T-cell (primary cell): ENCODE measurements at places on chromosomes 3 and 15. TPM values are rescaled to one million over a fixed set of nuclear protein-coding genes. Genes with fewer than 3 reads are reported as not detected.

DNA sequence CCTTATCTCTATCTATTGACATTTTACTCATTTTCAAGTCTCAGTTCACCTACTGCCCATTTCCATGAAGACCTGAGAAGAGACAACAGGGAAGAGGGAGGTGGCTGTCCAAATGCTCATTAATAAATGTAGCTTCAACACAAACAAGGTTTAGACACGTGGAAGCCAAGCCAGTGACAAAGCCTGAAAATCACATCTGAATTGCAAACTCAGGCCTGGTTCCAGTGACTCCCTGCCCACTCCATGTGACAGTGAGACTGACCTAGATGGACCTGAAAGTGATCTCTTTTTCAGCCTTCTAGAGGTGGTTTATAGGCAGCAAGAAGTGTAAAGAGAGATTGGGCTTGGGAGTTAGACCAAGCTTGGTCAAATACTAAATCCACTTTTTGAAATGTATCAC lies 126.6 kb upstream of the BCL6 start:
- DNase-seq, result no peak
- no peak overlapping the region for H3K4me3 ChIP-seq
- no peaks in the 10 kb centered on the region for H3K36me3 ChIP-seq
- no peak overlapping the region for H3K27ac ChIP-seq

DNA sequence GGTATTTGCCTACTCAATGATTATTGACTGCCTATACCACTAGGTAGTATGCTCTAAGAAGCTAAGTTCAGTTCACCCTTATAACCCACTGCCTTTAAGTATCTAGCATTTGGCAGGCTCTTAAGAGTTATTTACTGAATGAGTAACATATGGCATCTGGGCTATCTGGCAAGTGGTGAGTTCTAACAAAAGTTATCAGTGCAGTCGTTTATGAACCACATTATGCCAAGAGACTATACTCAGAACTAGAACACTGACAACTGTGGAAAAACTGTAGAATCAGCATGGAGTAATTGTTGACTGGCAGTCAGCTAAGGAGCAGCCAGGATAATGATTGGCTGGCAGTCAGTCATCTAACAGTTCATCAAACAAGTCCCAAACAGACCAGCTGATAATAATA lies 25.8 kb downstream of the RAF1 start:
- no peak for DNase-seq
- no peaks in the 10 kb centered on the region for H3K4me1 ChIP-seq
- H3K4me3 ChIP-seq, result no peak overlapping the region
- H3K36me3 ChIP-seq, result peaks cover 4% of the 10 kb centered on the region
- no peaks in the 10 kb centered on the region for H3K27me3 ChIP-seq

DNA sequence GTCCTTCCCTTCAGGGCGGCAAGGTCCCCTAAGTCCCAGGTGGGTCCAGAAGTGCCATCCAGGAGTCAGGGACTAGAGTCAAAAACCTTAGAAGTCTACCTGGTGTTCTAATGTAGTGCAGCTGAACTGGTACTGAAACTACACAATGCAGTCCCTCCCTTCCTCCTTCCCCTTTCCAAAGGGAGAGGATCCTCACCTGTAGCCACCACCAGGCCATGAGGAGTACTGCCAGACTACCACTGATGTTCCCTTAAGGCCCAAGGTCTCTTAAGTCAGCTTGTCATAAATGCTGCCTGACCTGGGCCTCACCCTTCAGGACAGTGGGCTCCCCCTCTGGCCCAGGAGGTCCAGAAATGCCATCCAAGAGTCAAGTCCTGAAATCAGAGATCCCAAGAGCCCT lies 98.9 kb downstream of the ULK4 start:
- no peaks in the 10 kb centered on the region for H3K36me3 ChIP-seq
- no peaks in the 10 kb centered on the region for H3K27me3 ChIP-seq
- DNase-seq, result no peak
- no peak overlapping the region for H3K4me3 ChIP-seq

DNA sequence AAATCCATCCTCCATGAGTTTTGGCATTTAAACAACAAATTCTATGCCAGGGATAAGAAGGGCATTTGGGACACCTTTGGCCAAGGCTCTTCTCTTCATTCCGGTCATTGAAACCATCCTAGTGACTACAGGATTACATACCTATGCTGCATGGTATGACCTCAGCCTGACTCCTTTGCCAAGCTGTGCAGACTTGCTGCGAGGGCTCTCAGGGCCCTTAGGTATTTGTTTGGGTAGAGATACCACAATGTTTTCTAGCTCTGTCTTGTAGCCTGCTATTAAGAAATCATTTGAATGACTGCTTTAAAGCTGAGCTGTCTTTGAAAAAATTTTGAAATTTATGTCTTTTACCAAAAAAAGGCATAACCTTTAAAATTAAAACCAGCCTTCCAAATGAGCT lies 749.8 kb upstream of the SGO1 start:
- no peaks in the 10 kb centered on the region for H3K4me1 ChIP-seq
- no peaks in the 10 kb centered on the region for H3K27me3 ChIP-seq
- no peak overlapping the region for H3K27ac ChIP-seq
- H3K36me3 ChIP-seq, result no peaks in the 10 kb centered on the region
- H3K4me3 ChIP-seq, result no peak overlapping the region

GRCh38 chr3:103181160-103181559 lies 746.3 kb downstream of the ZPLD1 start:
- H3K4me1 ChIP-seq, result no peaks in the 10 kb centered on the region
- H3K4me3 ChIP-seq, result no peak overlapping the region
- H3K36me3 ChIP-seq, result no peaks in the 10 kb centered on the region
- H3K27ac ChIP-seq, result no peak overlapping the region
- DNase-seq, result no peak

GRCh38 chr15:60643555-60643954 lies 164.6 kb upstream of the ICE2 start:
- no peaks in the 10 kb centered on the region for H3K36me3 ChIP-seq
- no peak overlapping the region for H3K4me3 ChIP-seq
- H3K27ac ChIP-seq, result no peak overlapping the region
- no peak for DNase-seq

- no peak overlapping the region for H3K4me3 ChIP-seq
- H3K36me3 ChIP-seq, result no peaks in the 10 kb centered on the region
- H3K4me1 ChIP-seq, result no peaks in the 10 kb centered on the region
- no peaks in the 10 kb centered on the region for H3K27me3 ChIP-seq
Measured at GRCh38 chr3:21020043-21020442, 731.0 kb downstream of the ZNF385D start.

DNA sequence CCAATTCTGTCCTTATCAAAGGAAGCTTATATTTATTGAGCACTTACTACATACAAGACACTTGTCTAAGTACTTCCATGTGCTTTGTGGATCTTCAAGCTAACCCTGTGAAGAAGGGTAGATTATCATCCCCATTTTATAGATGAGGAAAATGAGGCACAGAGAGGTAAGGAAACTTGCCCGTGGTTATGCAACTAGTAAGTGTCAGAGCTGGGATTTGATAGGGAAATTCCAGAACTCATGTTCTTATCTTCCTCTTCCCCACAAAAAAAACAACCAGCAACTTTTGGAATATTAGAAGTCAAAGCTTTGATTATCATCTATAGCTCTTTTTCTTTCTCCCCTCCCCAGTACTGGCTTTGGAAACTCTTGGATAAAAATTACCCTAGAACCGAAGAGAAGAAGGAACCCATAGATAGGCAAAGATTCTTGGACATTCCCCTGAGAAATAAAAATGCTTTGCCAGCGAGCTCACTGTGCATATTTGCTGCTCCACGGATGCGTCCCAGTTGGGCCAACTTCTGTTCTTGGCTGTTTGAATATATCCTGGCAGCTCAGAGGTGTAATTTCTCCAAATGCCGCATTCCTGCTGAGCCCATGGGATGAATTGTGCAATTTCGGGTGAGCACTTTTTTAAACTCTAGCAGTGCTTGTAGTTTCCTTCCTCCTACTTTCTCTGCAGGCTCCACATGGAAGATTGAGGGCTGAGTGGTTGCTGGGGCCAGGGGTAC lies 591.5 kb upstream of the CFAP20DC start:
- no peak overlapping the region for H3K27ac ChIP-seq
- H3K4me3 ChIP-seq, result no peak overlapping the region
- no peaks in the 10 kb centered on the region for H3K36me3 ChIP-seq

DNA sequence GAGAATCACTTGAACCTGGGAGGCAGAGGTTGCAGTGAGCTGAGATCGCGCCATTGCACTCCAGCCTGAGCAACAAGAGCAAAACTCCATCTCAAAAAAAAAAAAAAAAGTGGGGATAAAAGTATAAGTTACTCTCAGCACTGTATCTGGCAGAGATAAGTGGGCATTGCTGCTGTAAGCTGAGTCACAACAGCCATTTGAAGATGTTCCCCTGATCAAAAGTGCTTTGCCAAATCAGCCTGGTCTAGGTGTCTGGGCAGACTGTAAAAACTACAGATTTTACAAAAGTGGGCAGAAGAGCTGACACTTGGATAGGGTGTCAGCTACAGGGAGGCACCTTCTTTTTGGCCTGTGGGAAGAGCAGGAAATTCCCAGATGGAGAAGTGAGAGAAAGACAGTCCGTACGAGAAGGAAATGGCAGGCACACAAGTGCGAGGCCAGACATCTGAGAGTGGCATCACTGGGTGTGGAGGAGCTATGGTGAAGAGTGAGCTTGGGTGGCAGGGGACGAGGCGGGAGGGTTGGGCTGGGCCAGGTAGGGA lies 78.5 kb downstream of the TRAK1 start:
- no peaks in the 10 kb centered on the region for H3K36me3 ChIP-seq
- no peak overlapping the region for H3K4me3 ChIP-seq
- H3K27me3 ChIP-seq, result no peaks in the 10 kb centered on the region

GRCh38 chr3:12227833-12228232 lies 61.0 kb upstream of the PPARG start:
- no peaks in the 10 kb centered on the region for H3K36me3 ChIP-seq
- no peaks in the 10 kb centered on the region for H3K4me1 ChIP-seq
- H3K4me3 ChIP-seq, result no peak overlapping the region
- H3K27me3 ChIP-seq, result no peaks in the 10 kb centered on the region
- DNase-seq, result no peak

- peaks cover 36% of the 10 kb centered on the region for H3K4me1 ChIP-seq
- peak; percentile 48 for DNase-seq
- H3K27me3 ChIP-seq, result no peaks in the 10 kb centered on the region
- H3K4me3 ChIP-seq, result no peak overlapping the region
- no peaks in the 10 kb centered on the region for H3K36me3 ChIP-seq
- H3K27ac ChIP-seq, result peak overlapping the region; percentile 74
Measured at GRCh38 chr3:177201700-177202397, 4.6 kb upstream of the TBL1XR1 start.

- no peak for DNase-seq
Measured at GRCh38 chr3:105809208-105809888, 59.5 kb downstream of the CBLB start.

DNA sequence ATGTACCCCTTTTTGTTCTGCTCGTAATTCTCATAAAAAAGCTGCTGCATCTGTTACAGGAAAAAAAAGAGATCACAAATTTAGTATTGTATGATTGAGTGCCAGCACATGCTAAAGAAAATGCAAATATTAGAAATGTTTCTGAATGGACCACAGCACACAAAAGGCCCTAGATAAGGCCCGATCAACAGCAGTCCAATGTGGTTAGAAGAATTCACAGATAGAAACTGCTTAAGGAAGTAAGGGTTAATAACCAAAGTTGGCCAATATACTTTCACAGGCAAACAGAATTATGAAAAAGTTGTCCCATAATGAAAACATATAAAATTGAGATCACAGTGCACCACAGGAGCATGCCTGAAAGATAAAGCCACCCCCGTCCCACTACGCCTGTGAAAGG lies 72.9 kb downstream of the CHSY1 start:
- no peak for DNase-seq
- H3K36me3 ChIP-seq, result peaks cover 4% of the 10 kb centered on the region
- no peak overlapping the region for H3K27ac ChIP-seq
- H3K4me3 ChIP-seq, result no peak overlapping the region

GRCh38 chr15:42138968-42139386 lies 17.5 kb downstream of the PLA2G4F start:
- no peaks in the 10 kb centered on the region for H3K36me3 ChIP-seq
- no peak overlapping the region for H3K27ac ChIP-seq
- H3K4me3 ChIP-seq, result no peak overlapping the region
- no peak for DNase-seq
- H3K27me3 ChIP-seq, result no peaks in the 10 kb centered on the region
- no peaks in the 10 kb centered on the region for H3K4me1 ChIP-seq

Gene CYP11A1
- total RNA-seq, result not detected

Gene SLC9C1
- total RNA-seq, result not detected

Gene MFAP1
- total RNA-seq, result 21.4 TPM

Gene GOLGA8H
- total RNA-seq, result not detected
